ENCODE measurements at places on chromosomes 13 and 19.
A peak's percentile ranks its signal among the peaks of the same experiment; 100 is the strongest.

GRCh38 chr19:2627319-2627829, 75.1 kb downstream of the GNG7 start:
- no peak for DNase-seq

GRCh38 chr19:54136086-54136863, 1.3 kb upstream of the CNOT3 start:
- no peak for DNase-seq

- DNase-seq = no peak
Measured at GRCh38 chr13:31947105-31947504, 84.5 kb upstream of the FRY start.

DNA sequence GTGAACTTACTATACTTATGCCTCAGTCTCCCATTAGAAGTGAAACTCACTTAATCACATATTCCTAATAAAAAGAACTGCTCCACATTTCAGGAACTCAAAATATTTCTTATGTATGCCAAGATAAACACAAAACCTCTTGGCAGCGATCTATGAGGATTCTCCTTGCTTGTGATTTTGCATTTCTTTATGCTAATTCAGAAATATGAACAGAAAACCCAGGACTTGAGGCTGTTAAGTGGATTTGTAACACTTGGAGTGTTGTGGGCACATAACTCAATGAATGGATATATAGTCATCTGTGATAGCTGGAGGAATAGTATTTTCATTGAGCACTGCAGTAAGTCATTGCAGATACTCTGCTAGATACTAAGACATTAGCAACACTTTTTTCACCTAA, 5.6 kb upstream of the KATNAL1 start:
- no peak for DNase-seq

DNA sequence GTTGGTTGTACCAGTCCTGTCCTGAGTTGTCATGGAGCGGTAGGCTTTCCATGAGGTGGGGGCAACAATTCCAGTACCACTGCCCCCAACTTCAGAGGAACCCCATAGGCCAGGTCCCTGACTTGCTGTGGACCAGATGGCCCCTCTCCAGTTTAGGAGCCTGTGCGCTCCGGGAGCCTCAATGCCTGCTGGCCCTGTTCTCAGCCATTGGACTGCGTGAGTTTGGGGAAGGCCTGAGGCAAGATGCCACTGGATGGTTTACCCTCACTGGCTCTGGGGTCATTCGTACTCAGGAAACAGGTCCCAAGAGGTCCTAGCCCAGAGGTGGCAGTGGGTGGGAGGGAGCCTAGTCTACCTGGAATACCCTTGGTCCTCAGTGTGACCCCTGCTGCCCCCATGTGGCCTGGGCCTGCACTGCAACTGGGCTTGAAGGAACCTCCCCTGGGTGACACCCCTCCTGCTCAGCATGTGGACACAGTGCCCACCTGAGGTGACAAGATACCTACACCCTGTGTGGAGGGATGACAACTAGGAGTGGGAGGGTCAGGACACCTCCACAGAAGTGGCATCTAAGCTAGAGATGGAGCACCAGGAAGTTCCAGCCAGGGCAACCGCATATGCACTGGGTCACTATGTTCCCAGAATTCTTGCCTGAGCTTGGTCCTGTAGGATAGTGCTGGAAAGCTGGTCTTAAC, 6.0 kb upstream of the PRR19 start:
- DNase-seq = peak; percentile 77

DNA sequence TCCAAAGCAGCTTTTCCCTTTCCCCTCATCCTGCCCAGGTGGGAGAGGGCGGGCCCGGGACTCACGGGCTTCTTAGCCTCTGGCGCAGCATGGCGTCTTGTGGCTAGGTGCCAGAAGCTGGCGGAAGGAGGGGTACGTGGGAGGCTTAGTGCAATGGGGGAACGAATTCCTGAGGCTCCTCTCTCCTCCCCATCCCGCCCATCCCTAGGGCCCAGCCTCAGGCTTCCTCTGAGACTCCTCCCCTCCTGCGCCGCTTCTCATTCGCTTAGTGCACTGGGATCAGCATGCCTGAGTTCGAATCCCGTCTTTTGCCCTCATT, 297.8 kb downstream of the ZNF536 start:
- no peak for DNase-seq

GRCh38 chr13:45219938-45220375, 19.1 kb upstream of the KCTD4 start:
- DNase-seq = no peak

DNA sequence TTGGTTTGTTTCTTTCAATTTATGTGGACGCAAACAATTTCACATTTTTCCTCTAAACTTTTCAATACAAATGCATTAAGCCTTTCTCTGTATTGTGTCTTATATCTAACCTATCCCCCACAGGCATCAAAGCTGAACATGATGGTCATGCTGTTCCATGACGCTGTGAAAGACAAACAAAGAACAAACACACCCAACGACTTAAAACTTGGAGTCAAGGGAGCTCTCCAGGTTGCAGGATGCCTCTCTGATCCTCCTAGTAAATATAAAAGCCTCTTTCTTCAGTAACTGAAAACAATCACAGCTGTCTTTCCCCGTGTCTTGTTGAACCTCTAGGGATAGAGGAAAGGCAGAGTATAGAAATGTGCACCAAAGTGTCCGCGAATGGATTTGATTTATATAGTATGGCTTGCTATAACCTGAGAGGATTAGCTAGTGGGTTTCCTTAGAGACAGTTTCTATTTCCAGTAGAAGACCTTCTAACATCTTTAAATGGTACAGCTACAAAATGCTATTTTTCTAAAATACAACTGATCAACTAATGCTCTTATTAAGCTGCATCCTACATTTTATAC, 43.1 kb downstream of the PCDH9 start:
- DNase-seq = no peak

DNA sequence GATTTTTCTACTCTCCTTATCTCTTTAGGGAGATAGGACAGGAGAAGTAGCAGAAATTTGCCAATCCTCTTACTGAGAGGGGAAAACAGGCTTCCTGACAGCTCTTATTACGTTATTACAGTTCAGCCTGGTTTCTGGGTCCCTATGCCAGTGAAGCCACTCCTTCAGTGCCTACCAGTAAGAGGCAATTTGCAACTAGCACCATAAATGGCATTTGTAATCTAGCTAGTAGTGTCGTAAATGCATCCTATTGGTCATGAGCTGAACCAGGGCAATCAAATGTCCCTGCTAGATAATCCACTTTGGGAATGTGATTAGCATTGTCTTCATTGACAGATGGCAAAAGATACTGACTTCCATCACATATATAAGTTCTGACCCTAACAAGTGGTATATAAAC, 428.8 kb downstream of the DCT start:
- no peak for DNase-seq

GRCh38 chr19:53660584-53660983, 28.8 kb downstream of the DPRX start:
- no peak for DNase-seq

- peak; percentile 10 for DNase-seq
Measured at GRCh38 chr13:46160471-46161066, 21.4 kb downstream of the LCP1 start.

Data from NCI-H187 (cell line).